ENCODE measurements at places on chromosomes 13 and 19.

DNA sequence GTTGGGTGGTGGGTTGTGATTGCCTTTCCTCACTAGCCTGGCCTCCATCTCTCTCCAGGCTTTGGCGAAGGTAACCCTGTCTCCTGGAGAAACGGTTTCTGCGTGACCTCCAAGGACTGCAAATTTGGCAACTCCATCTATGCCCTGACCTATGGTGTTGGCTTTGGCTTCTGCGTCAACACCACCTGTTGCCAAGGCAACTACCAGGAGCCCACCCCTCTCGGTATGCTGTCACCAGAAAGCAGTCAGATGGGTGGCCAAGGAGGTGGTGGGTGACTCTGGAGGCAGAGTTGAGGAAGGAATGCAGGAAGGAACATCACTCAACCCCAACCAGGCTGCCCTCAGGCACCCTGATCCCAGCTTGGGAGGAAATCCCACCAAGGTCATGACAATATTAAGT, 18.6 kb upstream of the IRGC start:
- no peak for DNase-seq

- no peak for DNase-seq
These were observed 12.9 kb upstream of the GARIN5A start for GRCh38 chr19:50489461-50490011.

DNA sequence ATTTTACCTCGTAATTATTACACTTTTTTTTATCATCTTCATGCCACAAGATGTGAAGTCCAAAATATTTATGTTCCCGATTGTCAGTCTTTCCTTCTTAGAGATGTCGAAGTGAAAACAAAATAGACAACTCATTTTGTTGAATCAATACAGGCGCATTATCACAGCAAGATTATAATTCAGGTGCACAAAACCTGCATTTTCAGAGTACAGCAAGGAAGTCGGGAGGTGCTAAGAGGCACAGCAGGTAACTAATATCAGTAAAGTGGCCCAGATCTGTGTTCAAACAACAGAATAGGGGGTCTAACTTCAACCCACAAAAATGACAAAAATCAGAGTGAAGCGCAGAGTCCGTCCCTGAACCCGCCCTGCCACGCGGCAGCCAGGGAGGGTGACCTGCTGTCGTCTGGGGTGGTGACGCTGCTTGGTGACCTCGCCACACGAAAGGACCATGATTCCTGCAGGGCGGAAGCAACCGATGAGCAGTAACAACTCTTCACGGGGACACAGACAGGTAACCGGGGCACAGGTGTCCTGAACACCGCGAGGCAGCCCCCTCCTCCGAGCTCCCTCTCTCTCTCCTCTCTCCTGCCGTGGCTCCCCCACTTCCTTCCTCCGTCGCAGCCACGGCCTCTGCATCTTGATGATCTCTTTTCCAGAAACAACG, 50.9 kb upstream of the SPACA7 start:
- DNase-seq: no peak

DNA sequence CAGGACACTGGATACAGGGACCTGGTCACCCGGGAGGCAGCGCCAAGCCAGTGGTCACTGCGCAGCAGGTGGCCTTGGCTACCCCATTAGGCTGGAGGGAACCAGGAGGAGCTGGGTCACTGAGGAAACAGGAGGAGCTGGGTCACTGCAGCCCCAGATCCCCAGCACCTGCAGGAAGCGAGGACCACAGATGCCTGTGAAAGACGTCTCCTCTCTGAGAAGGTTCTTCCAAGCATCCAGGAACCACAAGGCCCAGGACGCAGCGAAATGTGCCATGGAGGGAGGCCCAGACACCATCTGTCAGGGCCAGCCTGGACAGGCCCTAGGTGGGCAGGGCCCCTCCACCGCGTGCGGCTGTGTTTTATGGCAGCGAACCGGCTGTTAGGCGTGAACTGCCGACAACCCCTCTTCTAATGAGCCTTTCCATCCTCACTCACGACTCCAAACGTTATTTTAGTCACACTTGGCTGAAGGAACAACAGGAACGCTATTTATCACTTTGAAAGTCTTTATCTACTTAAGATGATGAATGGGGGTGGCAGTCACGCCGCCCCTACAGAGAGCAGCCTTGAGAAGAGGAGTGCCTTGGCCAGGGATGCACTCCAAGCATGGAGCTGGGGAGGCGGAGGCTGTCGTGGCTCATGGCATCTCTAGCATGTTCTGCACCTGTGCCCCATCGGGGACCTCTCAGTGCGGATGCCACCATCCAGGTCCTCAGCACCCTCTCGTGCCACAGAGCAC, 53.3 kb downstream of the CEBPG start:
- no peak for DNase-seq

- DNase-seq: no peak
These were observed at the start of gene NFIX for GRCh38 chr19:12994701-12995595. TSS of gene NFIX (plus strand) at chr19:12995475. CDS start at chr19:12995838, 363 bp downstream.

GRCh38 chr19:16190198-16190597, 5.0 kb downstream of the FAM32A start:
- DNase-seq: no peak

- DNase-seq: no peak
These were observed 141.3 kb downstream of the RNF17 start for GRCh38 chr13:24905242-24905641.

- no peak for DNase-seq
These were observed 21.5 kb downstream of the CYP4F22 start for GRCh38 chr19:15529774-15530372.

DNA sequence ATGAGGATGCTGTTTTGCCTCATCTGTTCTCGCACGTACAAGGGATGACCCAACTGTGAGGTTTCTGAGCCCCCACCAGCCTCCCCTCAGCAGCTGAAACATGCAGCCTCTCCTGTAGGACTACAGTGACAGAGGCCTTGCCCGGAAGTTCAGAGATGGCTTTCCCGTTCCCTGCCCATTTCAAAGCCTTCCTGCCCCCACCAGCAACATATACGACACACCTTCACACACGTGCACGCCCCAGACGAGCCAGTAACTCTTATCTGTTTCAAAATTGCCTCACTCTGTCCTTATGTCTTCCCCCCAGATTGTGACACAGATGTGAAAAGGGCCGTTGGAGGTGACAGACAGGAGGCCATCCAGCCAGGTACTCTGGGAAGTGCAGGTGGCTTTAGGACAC, 95.8 kb downstream of the RAB20 start:
- DNase-seq: no peak

- no peak for DNase-seq
These were observed 244.6 kb upstream of the SPRY2 start for GRCh38 chr13:80585531-80585930.

DNA sequence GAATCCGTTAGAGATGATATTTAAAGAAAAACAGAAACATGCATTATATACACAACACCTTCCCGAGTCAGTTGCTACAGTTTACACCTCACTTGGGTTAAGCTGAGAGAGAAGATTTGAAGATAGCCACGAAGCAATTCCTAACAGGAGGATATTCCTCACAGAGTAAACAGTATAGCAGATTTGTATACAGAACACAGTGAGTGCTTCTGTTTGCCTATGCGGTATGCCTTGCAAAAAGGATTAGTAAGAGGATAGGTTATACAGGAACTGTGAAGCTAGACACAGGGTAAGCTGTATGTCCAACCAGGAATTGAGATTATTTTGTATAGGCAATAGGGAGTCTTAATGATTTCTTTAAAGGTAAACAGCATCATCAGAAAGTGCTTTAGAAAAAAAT, 471.8 kb downstream of the LIG4 start:
- no peak for DNase-seq

DNA sequence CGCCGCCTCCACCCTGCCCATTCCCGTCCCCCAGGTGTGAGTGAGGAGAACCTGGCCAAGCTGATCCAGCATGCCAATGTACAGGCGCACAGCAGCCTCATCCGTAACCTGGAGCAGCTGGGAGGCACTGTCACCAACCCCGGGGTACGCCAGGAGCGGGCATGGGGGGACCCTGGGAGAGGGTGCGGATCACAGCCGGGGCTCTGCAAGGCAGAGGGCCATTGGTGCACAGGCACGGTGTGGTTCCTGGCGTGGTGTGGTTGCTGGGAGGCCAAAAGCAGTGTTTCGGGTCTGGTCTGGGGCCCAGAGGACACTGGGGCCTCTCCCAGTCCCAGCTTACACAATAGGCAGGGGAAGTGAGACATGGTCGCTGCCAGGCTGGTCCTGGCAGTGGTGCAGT, 8.3 kb downstream of the STXBP2 start:
- no peak for DNase-seq

- DNase-seq: no peak
These were observed 228.4 kb upstream of the UFM1 start for GRCh38 chr13:38121267-38121666.

DNA sequence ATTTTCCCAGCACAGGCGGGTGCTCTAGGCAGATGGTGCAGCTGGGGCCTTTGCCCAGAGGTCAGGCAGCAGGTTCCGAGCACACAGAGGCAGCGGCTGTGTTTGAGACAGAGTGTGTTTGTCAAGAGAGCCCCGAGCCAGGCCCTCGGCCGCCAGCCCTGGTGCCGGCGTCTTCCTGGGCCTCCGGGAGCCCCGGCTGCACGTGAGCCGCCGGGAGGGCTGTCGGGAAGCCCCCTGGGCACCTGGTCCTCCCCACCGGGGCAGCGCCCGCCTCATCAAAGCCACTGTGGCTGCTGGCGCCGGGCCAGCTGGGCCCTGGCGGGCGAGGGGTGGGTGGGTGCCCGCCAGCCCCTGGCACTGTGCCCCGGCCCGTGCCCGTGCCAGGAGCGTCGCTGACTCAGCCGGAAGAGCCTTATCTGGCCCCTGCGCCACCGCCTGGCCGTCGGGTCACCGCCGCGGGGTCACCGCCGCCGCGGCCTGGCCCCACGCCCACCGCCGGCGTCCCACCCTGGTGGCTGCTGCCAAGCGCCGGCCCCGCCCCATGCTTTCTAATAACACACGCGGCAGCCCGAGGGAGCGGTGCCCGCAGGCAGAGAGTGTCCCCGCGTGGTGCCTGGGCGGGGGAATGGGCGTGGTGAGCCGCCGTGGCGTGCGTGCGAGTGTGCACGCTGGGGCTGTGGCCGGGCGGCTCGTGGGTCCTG, 14.9 kb downstream of the ARID3A start:
- no peak for DNase-seq

GRCh38 chr19:55097864-55098715, 19.3 kb downstream of the PPP1R12C start:
- no peak for DNase-seq

- no peak for DNase-seq
These were observed 23.1 kb downstream of the CCDC8 start for GRCh38 chr19:46390121-46390858.

- no peak for DNase-seq
These were observed 18.4 kb downstream of the NAXD start for GRCh38 chr13:110633776-110634175.

- no peak for DNase-seq
These were observed 114.5 kb downstream of the KLF5 start for GRCh38 chr13:73173279-73173811.

DNA sequence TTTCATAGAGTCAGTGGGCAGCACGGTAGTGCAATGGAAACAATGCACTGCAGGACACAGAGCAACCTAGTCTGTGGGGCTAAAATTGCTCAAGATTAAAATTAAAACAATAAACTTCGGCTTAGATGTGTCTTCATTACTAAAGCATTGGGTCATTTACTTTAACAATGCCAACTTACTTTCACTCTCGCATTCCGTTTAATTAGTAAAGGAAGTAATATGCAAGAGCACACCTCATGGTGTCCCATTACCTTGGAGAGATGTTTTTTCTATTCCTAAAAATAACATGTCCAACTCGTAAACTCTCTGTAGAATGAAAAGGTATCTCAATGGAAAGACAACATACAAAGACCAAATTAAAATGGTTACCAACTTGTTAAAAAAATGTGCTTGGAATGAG, 738.4 kb downstream of the PCDH17 start:
- no peak for DNase-seq

- DNase-seq: no peak
These were observed 13.3 kb downstream of the TTYH1 start for GRCh38 chr19:54428323-54429175.

- DNase-seq: no peak
These were observed 4.8 kb upstream of the FBXL3 start for GRCh38 chr13:77031656-77032243.

DNA sequence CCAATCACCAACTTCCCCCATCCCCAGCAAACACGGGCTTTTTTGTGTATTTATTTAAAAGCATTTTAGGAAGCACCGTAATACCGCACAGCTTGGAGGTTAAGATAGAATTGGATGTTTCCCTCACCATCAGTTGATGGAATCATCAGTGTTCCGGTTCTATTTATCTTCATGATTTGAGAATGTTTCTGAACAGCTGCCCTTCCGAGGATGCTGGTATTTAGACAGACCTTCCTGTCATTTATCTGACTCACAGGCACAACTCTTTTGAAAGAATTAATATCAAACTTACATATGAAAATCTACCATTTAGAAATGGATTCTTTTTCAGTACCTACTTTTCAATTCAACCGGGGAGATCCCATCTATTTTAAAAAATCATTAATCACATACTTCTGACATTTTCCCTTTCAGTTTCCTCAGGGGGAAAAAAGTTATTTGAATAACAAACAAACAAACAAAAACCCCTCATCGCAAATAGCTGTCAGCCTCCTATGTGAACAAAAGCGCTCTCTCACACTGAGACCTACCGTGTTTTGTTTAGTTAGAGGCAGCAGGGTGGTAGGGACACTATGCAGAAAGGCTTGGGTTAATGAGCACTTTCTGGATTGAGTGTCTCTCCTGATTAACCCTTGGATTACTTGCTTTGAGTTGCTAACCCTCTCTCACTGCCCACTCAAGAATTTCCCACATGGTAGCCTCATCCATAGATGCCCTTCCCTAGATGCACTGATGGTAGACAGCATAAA, 189.3 kb downstream of the TM9SF2 start:
- peak; percentile 47 for DNase-seq

- no peak for DNase-seq
These were observed 216.4 kb downstream of the DLEU7 start for GRCh38 chr13:50627111-50627510.

- DNase-seq: peak; percentile 55
These were observed 57.1 kb downstream of the ZNF568 start for GRCh38 chr19:36973021-36973843.

DNA sequence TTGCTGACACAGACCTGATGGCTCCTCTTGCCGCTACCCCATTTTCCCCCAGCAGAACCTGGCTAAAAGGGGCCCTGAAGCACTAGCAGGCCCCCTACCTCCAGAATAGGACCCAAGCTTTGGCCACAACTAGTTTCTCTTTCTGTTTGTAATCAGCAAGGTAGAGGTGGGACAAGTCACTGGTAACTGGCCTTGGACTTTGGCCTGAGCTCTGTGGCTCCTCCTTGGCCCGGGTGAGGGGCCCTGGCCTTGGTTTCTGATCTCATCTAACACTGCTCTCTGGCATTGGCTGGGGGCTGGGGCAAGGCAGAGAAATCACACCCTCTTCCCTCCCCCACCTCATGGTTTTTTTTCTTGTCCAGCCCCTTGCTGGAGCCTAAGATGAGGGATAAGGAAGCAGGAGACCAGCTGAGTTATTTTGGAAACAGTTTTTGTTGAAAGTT, 2.1 kb downstream of the CALM3 start:
- no peak for DNase-seq

- no peak for DNase-seq
These were observed 52.0 kb downstream of the COL4A1 start for GRCh38 chr13:110254751-110255553.
